NCI-H526 treated with DMSO at 0.1 percent for 48 hours (cell line): ENCODE measurements at places on chromosomes 13 and 19.

GRCh38 chr13:22064854-22065620, 394.2 kb downstream of the FGF9 start:
- DNase-seq, result no peak

DNA sequence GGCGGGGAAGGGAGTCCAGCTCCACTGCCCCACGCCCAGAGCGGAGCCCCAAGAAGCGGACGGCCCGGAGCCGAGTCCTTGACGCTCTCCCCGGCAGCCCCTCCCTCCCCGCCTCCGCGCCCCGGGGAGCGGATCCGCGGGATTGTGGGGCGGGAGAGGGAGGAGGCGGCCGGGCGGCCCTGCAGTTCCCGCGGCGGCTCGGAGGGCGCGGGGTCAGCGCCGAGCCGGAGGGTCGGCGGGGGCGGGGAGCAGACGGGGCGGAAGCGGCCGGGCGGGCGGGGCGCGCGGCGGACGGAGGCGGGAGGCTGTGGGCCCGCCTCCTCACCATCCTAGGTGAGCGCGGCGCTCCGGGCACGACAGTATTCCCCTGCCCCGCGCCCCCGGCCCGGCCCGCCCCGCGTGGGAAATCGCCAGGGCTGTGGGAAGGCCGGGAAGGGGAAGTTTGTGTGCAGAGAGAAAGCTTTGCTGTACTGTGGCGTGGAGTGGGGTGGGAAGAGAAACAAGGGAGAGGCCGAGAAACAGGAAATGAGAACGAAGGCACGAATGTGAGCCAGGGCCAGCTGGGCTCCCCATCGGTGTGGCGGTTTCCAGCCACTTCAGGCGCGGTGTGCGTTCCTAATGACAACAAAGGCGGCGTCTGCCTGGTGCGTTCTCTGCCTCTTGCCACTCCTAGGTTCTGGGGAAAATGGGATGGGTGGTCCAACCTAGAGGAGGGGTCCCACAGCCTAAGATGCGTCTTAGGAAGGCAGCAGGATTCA, 1.3 kb upstream of the KLF12 start:
- DNase-seq, result peak; percentile 89

GRCh38 chr19:40717880-40718773, 1.2 kb downstream of the ITPKC start:
- DNase-seq, result peak; percentile 22

- DNase-seq, result no peak
These were observed 187.9 kb downstream of the KATNAL1 start for GRCh38 chr13:30119476-30119875.

- no peak for DNase-seq
These were observed 110.6 kb downstream of the DNAJC3 start for GRCh38 chr13:95787356-95788099.

DNA sequence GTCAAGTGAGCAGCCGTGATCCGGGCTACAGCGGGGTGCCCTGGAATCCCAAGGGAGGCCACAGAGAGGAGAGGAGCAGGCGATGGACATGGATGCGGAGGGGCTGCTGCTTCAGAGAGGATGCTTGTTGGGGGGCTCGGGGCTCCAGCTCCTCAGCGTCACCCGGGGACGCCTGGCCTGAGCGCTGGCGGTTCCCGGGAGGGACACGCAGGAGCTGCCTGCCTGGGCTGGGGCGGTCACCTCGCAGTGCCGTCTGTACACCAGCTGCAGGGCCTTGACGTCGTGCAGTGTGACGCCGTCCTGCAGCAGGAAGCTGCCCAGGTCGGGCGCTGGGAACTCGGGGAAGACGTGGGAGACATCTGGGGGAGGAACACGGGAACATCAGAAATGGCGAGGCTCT, 29.9 kb upstream of the RANBP3 start:
- no peak for DNase-seq

GRCh38 chr13:73695325-73695724, 438.9 kb downstream of the KLF12 start:
- no peak for DNase-seq

- peak; percentile 59 for DNase-seq
These were observed 89.0 kb downstream of the TEX29 start for GRCh38 chr13:111409413-111409812.

DNA sequence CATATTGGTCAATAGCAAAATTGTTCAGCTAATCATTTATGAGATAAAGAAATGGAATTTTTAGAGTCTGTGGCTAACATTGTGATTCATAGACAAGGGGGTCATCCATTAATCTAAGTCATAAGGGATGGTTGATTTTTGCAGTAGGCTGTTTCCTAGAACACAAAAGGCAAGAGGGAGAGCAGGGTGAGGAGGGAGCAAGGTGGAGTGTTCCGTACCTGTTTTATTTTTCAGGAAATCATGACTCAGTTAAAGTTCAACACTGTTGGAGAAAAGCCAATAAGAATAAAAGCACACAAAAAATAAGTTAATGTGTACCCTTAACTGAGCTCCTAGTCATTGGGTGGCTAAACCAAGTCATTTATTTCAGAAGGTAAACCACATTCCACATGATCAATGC, 512.4 kb upstream of the ATXN8OS start:
- DNase-seq, result no peak

DNA sequence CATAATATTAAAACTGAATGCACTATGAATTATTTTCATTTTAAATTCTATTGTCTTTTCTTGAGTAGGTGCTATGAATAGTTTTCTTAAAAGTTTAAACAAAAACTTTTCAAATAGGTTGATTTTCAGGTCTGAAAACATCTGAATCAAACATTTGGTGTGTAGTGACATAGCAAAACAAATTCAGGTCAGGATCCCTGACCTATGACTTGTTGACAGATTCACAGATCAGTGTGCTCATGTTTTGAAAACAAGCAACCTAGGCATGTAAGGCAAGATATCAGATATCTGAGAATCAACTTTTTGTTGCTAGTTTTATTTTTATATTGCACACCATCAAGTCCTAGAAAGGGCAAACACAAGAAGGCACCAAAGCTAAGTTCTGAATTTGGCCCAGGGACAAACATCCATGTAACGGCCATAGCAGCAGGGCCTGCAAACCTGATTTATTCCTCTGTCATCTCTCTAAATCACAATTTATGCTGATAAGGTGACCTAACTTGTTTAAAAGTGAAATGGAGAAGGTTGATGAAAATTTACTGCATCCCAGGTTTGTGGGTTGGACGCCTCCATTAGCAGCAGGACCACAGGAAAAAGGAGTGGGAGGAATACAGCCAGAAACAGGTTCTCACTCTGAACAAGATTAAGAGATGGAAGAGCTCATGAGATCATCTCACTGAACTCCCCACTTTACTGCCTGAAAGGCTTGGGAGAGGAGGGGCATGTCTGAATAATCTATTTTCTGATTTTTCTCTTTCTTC, 337.7 kb downstream of the KCNRG start:
- DNase-seq, result no peak
